ENCODE measurements at places on chromosomes 3 and 15.

DNA sequence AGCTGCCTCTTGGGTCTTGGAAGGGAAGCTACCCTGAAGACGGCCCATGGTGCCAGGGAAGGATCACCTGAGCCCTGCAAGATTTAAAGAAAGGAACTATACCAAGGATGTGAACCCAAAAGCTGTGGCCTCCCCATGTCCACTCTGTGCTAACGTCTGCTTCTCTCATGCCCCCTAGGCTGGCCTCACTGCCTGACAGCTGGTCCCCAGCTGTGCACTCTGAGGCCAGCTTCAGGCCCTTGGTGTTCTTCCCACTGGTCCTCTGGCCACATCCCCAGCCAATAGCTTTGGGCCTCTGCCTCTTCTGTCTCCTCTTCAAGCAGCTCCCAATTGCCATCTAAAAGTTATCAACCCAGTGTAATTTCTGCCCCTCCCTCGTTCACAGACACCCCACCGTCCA, 5.2 kb upstream of the LRRK1 start:
- DNase-seq = no peak

- no peak for DNase-seq
These were observed 7.4 kb upstream of the RBPMS2 start for GRCh38 chr15:64782751-64783150.

GRCh38 chr15:59491062-59491461, 53.1 kb downstream of the FAM81A start:
- DNase-seq = no peak

DNA sequence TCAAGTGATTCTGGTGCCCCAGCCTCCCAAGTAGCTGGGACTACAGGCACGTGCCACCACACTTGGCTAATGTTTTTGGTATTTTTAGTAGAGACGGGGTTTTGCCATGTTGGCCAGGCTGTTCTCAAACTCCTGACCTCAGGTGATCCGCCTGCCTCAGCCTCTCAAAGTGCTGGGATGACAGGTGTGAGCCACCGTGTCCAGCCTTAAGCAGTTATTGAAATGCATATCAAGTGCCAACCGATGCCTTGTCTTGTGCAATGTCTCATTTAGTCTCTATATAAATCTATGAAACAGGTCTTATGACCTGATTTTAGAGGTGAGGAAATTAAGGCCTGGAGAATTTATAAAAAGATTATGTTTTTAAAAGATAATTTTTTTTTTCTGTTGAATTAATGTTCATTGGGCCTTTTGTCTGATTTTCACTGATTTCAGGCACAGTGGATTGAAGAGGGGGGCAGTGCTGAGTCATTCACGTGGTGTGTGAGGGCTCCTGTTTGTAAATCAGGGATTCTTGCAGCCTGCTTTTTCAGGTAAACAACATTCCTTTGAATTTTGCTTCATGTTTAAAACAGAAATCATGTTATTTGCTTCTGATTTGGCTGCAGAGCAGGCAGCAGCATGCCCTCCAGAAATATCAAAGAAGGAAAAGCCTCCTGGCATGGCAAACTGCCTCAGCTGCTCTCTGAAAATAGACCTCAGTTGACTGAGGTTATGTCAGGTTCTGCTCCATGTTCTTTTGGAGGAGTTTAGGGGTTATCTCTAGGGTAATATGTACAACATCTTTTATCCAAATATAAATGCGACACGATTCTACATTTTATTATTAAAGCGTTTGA, 407.0 kb upstream of the RGMA start:
- no peak for DNase-seq

DNA sequence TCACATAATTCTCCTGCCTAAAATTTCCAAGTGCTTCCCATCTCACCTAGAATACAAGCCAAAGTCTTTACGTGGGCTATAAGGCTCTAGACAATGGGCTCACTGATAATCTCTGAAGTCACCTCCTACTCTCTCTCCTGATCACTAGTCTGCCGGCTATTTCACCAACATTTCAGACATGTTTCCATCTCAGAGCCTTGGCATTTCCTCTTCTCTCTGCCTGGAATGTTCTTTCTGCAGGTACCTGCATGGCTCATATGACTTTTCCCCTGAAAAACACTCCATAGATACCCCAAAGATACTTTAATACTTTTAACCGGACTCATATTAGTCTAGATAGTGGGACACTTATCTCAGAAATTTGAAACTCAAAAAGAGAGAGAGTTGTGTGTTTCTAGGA, 32.7 kb downstream of the CD200 start:
- no peak for DNase-seq

DNA sequence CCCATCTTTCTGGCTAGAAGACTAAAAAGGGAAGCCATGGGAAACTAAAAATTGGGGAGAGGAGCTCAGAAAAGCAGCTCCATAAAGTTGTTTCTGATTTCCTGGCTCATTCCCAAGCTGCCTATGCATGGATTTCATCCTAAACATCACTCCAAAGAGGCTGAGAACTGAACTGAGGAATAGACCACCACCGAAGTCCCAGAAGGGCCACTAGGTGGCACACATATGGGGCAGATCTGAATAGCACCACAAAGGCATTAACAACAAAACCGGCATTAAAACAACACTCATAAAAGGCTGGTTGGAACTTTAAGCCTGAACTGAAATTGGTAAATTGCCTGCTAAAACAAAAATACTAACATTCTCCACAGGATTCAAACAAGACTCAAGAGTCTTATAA, 106.3 kb downstream of the PLD1 start:
- DNase-seq = no peak

DNA sequence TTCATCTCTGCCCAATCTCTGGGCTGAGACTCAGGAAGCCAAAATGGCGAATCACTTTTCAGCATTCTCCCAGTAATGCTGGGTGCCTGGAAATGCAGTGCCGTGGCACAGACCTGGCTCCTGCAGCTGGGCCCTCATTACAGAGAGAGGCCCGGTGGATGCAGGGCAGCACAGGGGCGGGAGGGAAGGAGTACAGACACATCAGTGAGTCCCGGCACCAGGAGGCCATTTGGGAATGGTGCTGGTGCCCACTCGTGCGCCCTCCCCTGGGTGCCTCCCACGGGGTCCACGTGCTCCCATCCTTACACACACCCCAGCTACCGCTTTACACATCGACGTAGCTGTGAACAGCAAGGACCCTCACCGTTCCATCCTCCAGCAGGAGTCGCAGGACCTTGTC, 13.2 kb downstream of the MYO5C start:
- no peak for DNase-seq

- DNase-seq = no peak
These were observed 289.8 kb upstream of the SEMA6D start for GRCh38 chr15:47427463-47427862.

GRCh38 chr3:86708893-86709292, 282.1 kb downstream of the VGLL3 start:
- DNase-seq = no peak

DNA sequence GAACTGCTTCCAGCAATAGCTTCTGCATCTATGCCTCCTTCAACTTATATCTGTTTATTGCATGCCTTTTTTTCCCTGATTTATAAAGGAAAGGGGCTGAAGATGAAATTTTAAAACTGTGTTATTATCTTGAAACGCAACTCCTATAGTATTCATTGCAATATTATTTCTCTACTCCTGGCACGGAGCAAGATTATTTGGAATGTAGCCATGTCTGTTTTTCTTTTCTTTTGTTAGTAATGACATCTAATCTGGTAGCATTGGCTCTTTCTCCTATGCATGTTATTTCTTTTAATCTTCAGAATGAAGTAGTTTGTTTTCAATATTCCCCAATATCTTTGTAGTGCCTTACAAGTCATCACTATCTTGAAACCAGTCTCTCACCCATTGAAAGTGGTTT, 33.6 kb downstream of the KCNMB2 start:
- DNase-seq = no peak

- no peak for DNase-seq
These were observed 23.9 kb downstream of the SLTM start for GRCh38 chr15:58909616-58910015.
